Spinal cord (tissue), 10 donors: ENCODE measurements at places on chromosomes 16 and 17.
A peak's percentile ranks its signal among the peaks of the same experiment; 100 is the strongest.

DNA sequence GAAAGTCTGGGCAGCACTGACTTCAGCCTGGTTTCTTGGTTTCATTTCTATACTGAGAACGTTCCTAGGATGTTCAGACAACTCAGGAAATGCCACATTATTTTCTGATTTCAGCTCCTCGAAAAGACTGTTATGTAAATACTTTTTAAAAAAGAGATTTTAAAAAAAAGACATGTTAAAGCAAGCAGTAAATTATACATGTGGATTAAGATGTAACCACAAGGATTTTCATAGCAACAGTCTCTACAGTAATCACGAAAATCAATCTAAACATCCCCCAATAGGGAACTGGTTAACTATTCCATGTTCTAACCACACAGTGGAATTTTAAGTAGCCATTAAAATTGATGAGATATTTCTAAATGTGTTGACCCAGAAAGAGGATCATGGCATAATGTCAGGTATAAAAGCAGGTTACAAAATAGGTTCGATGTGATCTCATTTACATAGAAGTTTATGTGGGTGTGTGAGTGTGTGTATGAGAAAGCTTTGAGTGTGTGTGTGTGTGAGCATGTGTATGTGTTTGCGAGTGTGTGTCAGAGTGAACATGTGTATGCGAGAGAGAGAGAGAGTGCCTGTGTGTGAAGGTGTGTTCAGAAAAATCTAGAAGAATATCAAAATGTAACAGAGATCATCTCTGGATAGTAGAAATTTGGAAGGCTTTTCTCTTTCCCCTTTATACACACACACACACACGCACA, 63.0 kb upstream of the ERCC4 start:
- DNase-seq, result no peak

GRCh38 chr17:51427856-51428255, 167.5 kb downstream of the UTP18 start:
- no peak for DNase-seq

GRCh38 chr16:86070484-86070883, 171.5 kb downstream of the IRF8 start:
- DNase-seq, result no peak

DNA sequence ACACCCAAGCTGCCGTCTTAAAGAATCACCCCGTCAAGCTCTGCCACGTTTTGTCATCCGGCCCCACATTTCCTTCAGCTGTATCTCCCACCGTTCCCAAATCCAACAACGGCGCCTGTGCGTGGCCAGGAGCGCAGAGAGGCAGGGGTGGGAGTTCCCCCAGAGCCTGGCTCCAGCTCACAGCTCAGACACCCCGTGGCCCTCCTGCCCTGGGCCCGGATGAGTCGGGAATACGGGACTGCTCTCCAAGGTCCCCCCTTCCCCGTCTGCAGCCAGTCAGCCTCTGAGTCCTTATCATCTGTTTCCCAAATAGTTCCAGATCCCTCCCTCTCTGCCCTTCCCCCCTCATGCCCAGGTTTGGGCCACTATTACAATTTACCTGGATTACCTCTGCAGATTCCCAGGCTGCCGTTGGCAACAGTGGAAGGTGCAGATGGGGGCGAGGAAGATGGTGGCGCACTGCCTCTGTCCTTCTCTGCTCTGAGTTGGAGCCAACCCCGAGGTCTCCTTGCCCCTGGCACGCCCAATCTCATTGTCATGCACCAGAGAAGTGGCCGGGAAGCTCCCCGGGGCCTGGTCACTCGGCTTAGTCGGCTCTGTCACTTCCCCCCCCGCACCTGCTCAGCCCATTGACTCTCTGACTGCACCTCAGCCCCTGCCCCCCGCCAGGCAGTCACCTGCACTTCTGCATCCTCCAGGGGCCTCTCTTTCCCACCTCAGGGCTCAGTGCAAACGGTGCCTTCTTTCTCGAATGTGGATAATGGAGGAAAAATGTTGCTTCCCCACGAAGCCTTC, 18.3 kb upstream of the RPTOR start:
- no peak for DNase-seq

- peak; percentile 40 for DNase-seq
Observed at GRCh38 chr17:46013502-46014165, 14.6 kb downstream of the STH start.
